Activated naive CD8-positive, alpha-beta T cell treated with anti-CD3 and anti-CD28 coated beads, Interleukin-2, amount 50 U/mL, for 16 hours (primary cell): ENCODE measurements at places on chromosomes 4 and X.

DNA sequence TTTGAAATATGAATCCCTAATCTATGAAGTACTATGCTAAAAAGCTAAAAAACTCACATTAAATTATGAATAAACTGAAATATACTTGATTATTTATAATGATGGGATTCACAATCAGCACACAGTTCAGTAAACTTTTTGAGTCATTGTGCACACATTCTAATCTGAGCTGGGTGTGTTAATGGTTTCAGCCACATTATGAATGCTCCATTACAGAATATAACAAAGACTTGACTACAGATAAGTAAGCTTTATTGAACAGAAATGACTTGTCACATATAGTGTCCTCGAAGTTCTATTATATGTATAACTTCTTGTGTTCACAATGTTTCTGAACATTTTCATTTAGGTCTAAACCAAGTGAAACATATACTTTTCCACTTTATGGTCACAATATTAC, 1649.9 kb upstream of the IGFBP7 start:
- no peak for DNase-seq

DNA sequence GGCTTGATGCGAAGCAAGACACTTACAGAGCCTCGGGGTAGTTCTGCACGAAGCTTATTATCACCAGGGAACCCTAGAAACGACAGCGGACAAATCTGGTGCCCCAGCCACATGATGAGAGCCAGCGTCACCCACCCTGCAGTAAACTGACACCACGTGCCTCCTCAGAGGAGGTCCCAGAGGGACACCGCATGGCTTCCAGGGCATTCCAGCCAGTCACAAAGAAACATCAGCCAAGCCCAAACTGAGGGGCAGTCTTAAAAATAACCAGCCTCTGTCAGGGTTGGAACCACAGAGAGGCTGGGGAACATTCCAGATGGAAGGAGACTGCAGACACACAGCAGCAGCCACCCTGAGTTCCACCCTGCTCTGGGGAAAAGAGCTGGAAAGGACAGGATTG, 36.6 kb upstream of the HGFAC start:
- DNase-seq: no peak

GRCh38 chr4:100168521-100168920, 21.7 kb downstream of the DDIT4L start:
- DNase-seq: no peak

GRCh38 chr4:19429684-19430083, 822.0 kb upstream of the SLIT2 start:
- no peak for DNase-seq

GRCh38 chr4:15348236-15348635, 79.6 kb upstream of the C1QTNF7 start:
- no peak for DNase-seq

GRCh38 chrX:43882294-43882681, at the start of gene MAOB:
MAOB (minus strand) TSS chrX:43882450; CDS start chrX:43882299, 151 bp downstream.
- no peak for DNase-seq
